ENCODE measurements at places on chromosomes 13 and 19.
A peak's percentile ranks its signal among the peaks of the same experiment; 100 is the strongest.

DNA sequence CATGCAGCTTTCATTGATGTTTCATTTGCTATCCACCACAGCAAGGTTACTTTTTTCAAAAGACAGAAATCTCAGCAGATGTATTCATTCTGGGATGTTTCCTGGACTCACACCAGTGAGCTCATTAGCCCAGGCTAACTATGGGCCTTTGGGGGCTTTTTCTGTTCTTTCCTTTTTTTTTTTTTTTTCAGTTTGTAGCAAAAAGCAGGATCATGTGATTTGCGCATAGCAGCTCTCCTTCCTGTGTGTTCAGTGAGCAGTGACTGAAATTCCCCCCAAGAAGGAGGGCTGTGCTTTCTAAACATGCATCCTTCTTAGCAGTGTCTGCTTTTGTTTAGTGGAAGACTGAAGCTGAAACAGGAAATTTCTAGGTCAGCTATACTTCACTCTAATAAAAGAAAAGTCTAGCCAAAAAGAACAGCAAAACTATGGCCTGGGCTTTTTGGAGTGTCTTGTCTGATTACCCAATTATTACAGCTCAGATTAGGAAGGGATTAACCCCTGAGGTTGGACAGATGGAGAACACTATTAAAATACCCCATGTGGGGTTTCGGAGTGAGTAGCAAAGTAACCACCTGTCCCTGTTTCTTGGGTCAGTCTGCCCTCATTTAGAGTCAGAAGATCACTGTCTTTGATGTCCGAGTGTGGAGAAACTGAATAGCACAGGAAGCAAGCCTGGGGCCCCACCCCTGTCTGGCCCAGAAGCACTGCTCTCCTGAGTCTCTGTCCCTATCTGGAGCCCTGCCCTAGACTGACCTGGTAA is 8.9 kb upstream of the AMER2 start:
- no peak for DNase-seq

- no peak for DNase-seq
These were observed 28.6 kb upstream of the PNMA8B start for GRCh38 chr19:46524308-46524707.

DNA sequence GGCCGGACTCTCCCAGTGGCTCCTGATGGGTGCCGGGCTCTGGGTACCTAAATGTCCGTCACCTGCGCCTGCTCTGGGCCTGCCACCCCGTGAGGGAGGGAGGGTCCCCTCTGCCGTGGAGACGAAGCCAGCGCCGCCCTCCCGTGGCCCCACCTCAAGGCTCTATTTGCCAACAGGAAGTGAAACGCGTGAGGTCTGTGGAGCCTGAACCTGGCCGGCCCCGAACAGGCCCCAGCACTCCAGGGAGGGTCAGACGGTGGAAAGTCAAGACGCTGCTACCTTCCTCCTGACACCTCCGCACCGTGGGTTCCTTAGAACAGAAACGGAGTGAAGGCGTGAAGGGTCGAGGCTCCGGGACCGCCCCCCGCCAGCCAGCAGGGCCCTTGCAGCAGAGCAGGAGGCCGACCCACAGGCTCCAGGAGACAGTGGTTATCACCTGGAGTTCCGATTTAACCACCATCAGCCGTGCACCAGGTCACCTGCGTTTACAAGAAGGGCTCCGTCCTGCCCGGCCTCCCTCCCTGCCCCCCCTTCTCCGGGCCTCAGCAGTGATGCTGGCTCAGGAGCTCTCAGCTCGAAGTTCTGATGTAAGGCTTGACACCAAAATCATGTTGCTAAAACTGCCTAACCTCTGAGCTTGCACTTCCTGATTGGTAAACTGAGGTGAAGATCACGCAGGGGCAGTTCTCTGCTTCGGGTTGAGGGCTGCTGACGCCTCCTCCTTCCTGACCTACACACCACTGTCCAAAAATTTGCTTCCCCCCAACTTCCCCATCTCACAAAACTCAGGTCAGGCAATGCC is 50.9 kb upstream of the C13orf46 start:
- no peak for DNase-seq

- no peak for DNase-seq
These were observed 873.0 kb downstream of the OLFM4 start for GRCh38 chr13:53901593-53901992.

DNA sequence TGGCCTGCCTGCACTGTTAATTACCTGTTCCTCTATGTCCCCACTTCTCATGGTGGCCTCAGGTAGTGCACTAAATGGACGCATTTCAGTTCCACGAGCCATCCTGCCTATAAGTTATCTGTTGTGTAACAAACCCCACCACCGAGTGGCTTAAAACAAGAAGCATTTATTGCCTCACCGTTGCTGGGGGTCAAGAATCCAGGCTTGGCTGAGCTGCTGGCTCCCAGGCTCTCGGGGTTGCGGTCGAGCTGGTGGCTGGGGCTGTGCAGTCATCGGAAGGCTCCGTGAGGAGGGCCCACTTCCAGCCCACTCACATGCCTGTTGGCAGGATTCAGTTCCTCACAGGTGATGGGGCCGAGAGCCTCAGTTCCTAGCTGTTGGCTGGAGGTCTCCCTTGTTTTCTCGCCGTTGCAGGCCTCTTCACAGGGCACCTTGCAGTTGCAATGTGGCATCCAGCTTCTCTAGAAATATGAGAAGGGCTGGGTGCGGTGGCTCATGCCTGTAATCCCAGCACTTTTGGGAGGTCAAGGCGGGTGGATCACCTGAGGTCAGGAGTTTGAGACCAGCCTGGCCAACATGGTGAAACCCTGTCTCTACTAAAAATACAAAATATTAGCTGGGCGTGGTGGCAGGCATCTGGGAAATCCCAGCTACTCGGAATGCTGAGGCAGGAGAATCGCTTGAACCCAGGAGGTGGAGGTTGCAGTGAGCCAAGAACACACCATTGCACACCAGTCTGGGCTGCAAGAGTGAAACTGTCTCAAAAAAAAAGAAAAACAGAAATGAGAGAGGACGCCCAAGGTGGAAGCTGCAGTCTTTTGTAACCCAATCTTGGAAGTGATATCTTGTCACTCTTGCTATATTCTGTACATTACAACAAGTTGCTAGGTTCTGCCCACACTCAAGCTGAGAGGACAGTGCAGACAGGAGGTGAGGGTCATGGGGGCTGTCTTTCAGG is 6.5 kb upstream of the PTOV1 start:
- DNase-seq = no peak

DNA sequence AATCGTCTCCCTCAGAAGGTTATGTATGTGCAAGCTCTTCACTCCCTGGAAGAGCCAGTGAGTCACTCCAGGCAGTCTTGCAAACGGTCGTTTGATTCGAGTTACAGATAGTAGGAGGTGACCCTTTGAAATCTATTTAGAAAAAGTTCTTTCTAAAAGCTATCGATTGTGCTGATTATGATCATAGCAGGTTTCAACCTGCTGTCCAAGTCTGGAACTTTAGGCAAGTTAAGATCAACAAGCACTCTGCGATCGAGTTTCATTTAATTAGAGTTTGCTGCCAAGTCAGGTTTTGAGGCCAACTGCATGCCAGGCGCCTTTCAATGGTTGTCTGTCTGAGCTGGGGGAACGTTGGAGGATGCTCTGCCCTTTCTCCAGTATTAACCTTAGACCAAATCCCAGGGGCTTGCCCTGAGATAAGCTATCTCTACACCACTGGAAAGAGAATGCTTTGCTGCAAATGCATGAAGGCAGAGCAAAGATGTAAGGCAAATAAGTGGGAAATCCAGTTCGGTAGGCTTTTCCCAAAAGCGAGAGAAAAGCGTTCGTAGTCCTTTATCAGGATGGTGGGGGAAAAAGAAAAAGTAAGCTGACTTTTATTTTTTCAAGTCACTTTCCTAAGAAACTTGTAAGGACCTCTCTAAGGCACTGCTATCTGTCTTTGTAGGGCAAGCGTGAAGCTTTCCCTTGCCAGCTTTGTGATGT is 287.5 kb downstream of the ATP8A2 start:
- DNase-seq = no peak

GRCh38 chr19:48510421-48511268 is 990 bp downstream of the LMTK3 start:
- DNase-seq = peak; percentile 65

DNA sequence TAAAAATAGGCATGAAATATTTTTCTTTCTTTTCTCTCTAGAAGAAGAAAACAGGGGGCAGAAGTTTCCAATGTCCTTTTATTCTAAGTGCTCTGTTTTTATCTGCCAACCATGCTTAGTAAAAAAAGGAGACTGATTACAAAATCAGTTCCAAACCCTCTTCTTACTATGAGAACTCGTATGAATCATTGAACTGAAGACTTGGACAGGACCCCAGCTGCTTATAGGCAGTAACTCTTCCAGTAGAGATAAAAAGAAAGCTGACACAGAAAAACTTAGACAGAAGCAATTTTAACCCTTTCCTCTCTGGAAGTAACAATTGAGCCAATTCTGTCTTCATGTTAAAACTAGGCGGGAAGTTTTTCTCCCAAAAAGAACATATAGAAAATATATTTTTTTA is 24.5 kb upstream of the FREM2 start:
- no peak for DNase-seq

- no peak for DNase-seq
These were observed 7.5 kb upstream of the TPM4 start for GRCh38 chr19:16068696-16069259.

DNA sequence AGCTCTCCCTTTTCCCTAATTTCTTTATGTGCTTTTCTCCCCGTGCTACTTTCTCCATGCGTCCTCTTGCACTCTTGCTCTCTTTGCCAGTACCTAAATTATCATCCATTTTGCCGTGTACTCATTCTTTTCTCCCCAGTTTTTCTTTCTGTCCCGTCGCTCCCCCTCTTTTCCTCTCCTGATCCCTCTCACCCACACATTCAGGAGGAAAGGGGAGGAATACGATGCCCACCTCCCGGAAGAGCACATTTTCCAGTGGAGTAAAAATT is 821 bp downstream of the ZNF616 start:
- no peak for DNase-seq

GRCh38 chr19:30804751-30805150 is 432.6 kb downstream of the ZNF536 start:
- no peak for DNase-seq

DNA sequence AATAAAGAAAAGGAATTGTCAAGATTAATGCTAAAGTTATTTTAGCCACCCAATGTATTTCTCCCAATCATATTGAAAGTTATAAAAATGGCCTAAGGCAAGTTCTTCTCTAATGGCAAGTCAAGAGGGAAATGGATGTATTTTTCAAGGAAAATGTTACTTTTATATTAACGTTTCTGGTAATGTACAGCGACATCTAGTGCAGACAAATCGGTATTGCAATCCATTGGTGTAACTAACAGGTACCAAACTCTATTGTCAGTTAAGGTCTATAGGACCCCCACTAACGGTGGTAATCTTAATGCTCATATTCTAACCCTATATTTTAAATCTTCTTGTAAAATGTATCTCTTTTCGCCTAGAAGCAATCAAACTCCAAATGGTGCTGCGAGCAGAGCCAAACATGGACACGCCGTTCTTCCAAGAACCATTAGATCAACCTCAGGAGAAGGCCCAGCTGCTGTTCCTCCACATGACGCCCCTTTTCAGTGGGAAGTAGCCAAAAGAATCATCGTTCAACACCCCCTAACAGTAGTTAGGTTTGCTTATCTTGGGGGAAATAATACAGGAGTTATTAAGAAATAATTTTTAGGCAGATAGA is 98.5 kb upstream of the PABPC3 start:
- no peak for DNase-seq

DNA sequence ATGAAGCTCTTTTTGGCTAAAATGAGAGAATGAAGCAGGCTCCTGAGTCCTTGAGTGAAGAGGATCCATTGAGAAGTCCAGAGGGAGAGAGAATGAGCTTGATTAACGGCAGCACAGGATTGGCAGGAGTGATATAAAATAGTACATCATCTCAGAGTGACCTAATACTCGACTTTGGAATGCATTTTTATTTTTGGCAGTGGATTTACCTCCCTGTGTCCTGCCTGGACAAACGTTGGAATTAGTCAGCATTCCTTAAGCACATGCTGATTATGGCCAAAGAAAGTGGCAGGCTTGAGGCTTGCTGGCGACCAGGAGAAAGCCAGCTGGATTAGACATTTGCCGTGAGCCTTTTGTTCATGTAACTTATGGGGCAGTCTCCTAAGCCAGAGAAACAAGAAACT is 22.9 kb downstream of the LRCH1 start:
- no peak for DNase-seq

DNA sequence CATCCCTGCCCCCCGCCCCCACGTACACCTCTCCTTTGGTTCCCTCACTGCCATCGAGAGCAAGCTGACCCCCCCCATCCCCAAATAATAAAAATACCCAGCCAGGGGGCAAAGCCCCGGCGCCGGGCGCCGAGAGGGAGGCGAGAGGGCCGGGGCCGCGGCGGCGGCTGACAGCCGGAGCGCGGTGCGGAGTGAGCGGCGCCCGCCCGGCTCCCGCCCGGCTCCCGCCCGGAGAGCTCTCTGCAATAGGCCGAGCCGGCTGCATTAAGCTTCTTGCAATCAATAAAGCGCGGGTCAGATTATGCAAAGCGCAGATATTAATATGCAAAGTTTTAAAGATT is 40.9 kb downstream of the DEDD2 start:
- DNase-seq = no peak

- no peak for DNase-seq
These were observed 12.4 kb downstream of the ZNF780A start for GRCh38 chr19:40078377-40078776.

- no peak for DNase-seq
These were observed 116.7 kb downstream of the FREM2 start for GRCh38 chr13:38803531-38803930.

GRCh38 chr13:21889651-21890050 is 218.8 kb downstream of the FGF9 start:
- DNase-seq = no peak

- peak; percentile 41 for DNase-seq
These were observed 16.5 kb downstream of the VASP start for GRCh38 chr19:45523642-45524256.

- DNase-seq = no peak
These were observed at the start of gene FXYD3 for GRCh38 chr19:35115177-35115951. TSS of gene FXYD3 (plus strand) at chr19:35115823. CDS start at chr19:35119377, 3,554 bp downstream.

DNA sequence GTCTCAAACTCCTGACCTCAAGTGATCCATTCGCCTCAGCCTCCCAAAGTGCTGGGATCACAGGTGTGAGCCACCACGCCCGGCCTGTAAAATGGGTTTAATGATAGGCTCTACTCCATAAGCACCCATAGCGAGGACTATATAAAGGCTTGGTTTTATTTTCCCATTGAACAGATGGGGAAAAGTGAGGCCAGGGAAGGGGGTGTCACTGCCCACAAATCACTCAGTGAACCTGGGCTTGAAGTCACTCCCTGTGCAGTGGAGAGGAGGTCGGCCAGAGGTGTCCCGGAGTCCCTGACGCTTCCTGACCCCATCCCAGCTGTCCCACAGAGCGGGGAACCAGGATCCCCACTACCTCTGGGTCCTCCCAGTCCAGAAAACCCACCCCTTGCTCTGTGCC is 14.9 kb downstream of the TLE2 start:
- no peak for DNase-seq
